ENCODE measurements at places on chromosomes 16 and 17.
A peak's percentile ranks its signal among the peaks of the same experiment; 100 is the strongest.

DNA sequence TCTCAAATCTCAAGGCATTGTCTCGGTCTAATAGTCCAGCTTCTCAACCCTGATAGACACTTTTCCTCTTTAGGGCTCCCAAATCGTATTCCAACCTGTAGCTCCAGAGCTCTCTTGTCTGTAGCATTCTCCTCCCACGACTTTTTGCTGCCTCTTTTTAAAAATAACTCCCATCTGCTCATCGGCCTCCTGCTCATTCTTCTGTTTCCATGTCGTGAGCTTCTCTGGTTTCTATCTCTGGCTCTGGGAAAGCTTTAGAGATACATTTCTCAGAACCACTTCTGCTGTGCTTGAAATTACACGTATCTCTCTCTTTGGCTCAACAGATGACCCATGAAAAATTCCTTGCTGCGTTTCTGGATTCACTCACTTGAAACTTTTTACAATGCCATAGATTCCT is 609.6 kb upstream of the C16orf82 start:
- no peak for DNase-seq

DNA sequence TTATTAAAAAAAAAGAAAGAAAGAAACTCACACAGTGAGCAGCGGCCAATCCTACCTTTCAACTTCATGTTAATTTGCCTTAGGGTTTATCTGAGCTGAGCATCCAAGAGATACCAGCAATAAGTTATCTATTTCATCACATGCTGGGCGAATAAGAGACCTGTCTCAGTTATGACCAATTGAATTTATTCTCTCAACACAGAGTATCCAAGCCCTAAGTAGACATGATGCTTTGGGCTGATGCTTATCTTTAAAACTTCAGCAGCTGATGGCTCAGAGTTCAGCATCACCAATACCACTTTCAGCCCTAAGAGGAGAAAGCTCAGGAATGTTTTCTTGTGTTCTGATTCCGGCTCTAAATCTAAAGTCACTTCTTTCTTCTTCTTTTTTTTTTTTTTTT is 489.0 kb upstream of the ZFHX3 start:
- no peak for DNase-seq

DNA sequence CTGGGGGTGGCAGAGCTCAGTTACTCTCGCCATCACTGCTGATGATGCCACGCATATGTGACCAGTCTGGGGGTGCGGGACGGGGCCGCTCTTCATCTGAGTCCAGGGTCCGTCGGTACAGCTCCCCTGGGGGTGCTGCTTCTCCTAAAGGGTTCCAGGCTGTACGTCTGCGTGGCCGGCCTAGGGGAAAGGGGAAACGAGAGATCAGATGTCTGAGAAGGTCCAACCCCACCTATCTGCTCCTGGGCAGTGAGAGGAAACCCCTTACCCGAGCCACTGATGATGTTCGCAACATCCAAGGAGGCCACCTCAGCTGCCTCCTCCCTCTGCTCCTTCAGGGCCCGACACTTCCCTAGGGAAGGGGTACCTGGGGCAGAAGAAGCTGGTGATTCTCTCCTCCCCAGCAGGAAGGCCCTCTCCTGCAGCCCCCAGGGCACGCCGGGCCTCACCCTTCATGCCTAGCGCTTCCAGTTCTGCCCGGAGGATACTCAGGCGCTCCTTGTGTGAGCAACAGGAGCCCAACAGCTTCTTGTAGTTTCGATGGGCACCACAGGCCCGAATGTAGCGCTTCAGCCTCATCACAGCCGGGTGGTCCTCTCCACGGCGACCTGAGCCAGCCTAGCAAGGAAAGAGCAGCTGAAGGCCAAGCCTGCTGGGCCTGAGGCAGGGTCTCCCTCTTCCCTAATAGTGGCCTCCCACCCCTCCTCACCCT is 2.1 kb downstream of the HIRIP3 start:
- no peak for DNase-seq

- peak; percentile 100 for DNase-seq
These were observed 24.3 kb upstream of the LASP1NB start for GRCh38 chr17:38900978-38901656.

GRCh38 chr17:47915776-47916398 is 19.9 kb downstream of the SP2 start:
- DNase-seq: no peak

GRCh38 chr16:5642011-5642410 is 544.4 kb upstream of the EEF2KMT start:
- DNase-seq: no peak

Measured in A172 (cell line).